CD4-positive, alpha-beta T cell treated with Interleukin-4 for 4 hours (primary cell): ENCODE measurements at places on chromosomes 1 and 21.

- no peak for DNase-seq
Observed at GRCh38 chr1:1082776-1083415, 8.8 kb upstream of the RNF223 start.

DNA sequence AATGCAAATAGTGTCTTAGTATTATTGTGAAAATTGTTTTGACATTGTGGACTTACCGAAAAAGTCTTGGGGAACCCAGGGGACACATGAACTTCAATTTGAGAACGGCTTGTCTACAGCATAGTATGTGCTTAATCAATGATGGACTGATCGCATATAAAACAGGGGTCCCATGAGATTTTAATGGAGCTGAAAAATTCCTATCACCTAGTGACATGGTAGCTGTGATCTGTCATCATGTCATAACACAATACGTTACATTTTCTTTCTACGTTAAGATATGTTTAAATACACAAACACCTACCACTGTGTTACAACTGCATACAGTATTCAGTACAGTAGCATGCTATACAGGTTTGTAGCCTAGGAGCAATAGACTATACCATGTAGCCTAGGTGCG lies 153.3 kb upstream of the FOXD3 start:
- no peak for DNase-seq

- no peak for DNase-seq
Observed at GRCh38 chr21:46229133-46229922, 754 bp upstream of the LSS start.

DNA sequence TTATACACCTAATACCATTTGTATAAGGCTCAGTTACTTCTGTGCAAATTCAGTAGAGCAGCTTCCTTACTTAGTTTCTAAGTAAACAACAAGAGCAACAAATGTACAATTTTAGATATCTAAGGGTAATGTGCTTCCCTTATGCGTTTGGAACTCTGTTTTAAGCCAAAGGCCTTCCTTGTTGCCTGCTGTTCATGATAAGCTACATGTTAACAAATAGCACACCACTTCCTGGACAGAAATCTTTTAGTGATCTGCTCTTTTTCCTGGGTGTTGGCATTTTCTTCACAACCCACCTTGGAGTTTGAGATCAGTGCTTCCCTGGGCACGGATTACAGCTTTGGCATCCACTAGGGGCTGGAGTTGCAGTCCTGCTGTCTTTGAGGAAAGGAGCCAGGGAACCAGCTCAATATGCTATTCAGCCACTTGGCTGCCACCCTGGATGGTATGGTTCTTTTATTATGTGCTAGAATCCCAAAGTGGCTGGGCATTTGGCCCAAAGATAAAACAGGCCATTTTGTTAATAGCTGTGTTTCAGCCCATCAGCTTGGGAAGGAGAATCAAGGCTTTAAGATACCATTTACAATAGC lies 55.6 kb upstream of the ADAR start:
- no peak for DNase-seq

DNA sequence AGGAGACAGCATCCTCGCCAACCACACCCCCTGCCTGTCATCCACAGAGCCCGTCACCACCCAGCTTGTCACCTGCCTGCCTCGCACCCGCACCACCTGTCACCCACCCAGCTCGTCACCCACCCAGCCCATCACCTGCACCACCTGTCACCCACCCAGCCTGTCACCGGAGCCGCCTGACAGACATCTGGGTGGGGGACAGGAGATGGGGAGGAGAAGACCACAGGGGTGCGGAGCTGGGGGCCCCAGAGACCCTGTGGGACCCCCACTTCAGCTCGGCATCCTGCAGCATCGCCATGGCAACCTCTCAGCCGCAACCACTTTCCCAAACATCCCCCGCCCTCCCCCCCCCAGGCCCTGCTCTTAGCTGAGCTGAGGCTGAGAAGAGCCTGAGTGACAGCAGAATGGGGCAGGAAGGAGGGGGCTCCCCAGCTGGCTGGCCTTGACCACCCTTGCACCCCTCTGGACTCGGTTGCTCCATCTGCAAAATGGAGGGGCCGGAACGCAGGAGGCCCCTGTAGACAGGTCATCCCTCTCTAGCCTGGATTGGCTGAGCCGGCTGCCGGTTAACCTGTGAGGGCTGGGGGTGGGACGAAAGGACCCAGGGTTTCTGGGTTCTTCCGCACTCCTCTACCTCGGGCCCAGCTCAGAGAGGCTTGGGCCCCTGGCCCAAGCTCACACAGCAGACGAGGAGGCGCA lies 11.6 kb downstream of the AHDC1 start:
- DNase-seq, result no peak

DNA sequence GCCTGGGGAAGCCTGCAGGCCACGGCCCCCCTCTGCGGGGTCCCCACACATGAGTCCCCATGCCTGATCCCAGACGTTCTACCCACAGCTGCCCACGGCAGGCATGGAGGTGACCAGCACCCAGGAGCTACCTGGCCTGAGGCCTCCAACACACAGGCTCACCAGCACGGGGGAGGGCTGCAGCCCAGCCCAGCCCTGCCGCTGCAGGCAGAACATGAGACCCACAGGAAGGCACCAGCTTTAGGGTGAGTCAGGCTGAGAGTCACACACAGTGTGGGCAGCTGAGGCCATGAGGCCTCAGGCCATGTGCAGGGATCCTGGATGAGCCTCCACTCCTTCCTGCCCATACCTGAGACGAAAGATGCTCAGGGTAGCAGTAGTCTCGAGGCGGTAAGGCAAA lies 121.1 kb downstream of the PSMG1 start:
- no peak for DNase-seq

DNA sequence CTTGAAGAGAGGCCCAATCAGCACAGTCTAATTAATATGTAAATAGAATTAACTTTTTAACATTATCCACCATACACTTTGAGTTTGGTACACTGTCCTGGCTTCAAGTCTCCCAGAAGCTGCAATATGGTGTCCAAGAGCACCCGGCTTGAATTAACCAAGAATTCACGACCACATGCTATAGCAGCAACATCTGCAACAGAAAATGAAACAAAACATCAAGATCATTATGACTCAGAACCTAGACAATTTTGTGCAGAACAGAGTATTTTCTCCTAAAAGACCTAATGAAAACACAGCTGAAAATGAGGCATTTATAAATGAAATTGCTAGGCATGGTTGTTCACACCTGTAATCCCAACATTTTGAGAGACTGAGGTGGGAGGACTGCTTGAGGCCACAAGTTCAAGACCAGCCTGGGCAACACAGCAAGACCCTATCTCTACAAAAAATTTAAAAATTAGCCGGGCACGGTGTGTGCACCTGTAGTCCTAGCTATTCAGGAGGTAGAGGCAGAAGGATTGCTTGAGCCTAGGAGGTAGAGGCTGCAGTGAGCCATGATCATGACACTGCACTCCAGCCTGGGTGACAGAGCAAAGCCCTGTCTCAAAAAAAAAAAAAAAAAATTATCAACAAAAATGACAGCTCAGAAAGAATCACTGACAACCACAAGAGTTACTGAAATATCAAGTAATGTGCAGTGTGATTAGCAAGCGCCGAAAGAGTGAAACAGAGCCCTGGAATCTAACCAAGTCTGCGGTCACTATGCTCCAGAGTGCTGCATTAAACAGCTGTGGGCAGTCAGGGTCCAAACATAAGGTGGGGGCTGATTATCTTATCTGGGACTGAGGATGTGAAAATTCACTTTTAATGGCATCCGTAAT lies 45.3 kb downstream of the HSF2BP start:
- DNase-seq, result no peak

- no peak for DNase-seq
Observed at GRCh38 chr1:6627031-6627430, 2.4 kb downstream of the THAP3 start.

DNA sequence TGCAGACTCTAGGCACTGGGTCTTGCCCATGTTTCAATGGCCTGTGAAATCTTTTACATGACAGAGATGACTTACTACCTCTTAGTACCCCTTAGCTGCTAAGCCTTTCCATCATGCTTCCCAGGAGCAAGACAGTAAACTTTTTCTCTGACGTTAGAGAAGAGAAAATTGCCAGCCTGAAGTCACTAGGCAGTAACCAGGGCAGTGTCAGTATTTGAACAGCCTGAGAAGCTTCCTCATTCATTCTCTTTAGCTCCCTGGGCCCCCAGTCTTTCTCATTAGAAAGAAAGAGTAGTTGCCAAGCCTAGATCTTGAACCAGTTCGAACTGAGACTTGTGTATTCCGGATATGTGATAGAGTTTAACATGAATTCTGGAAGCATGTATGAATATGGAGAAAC lies 99.2 kb downstream of the ERG start:
- no peak for DNase-seq

DNA sequence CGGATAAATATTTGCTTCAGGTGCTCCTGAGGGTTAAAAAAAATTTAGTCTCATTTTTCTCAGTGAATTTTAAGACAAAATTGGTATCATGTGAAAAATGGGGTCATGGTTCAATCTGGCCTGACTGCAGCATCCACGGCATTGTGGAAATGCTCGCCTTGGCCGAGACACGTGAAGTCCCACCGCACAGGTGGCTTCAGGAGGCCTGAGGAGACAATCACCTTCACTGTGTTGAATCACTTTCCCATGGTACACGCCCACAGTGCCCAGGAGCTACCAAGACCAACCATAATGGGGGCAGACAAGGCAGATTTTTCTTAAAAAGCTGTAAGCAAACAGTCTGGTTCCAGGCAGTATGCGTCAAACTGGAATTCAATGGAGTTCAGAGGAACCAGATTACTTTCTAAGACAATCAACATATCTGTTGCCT lies 11.0 kb upstream of the CPLANE2 start:
- DNase-seq, result no peak

- peak; percentile 31 for DNase-seq
Observed at GRCh38 chr1:161933592-161934588, 89.8 kb downstream of the OLFML2B start.

GRCh38 chr1:76278711-76279100 lies 204.2 kb downstream of the ST6GALNAC3 start:
- DNase-seq, result no peak

DNA sequence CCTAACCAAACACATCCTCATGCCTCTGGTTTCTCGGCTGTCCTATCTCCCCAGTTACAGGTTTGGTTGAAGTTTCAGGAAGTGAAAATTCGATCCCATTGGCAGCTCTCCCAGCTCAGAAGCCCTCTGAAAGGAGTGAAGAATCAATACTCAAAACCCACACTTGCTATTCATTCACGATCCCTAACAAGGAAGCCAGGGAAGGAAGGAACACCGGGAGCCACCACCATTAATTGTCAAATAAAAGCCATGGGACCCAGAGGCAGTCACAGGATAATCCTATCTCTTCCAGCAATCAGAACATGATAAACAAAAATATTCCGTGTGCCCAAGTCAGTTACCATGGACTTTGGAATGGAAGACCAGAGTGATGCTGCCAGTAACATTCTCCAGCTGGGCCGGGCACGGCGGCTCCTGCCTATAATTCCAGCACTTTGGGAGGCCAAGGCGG lies 7.0 kb downstream of the TMPRSS2 start:
- no peak for DNase-seq

- no peak for DNase-seq
Observed at GRCh38 chr21:37863842-37864241, 52.4 kb downstream of the KCNJ6 start.

GRCh38 chr1:103177108-103177775 lies 68.9 kb upstream of the COL11A1 start:
- DNase-seq, result no peak

DNA sequence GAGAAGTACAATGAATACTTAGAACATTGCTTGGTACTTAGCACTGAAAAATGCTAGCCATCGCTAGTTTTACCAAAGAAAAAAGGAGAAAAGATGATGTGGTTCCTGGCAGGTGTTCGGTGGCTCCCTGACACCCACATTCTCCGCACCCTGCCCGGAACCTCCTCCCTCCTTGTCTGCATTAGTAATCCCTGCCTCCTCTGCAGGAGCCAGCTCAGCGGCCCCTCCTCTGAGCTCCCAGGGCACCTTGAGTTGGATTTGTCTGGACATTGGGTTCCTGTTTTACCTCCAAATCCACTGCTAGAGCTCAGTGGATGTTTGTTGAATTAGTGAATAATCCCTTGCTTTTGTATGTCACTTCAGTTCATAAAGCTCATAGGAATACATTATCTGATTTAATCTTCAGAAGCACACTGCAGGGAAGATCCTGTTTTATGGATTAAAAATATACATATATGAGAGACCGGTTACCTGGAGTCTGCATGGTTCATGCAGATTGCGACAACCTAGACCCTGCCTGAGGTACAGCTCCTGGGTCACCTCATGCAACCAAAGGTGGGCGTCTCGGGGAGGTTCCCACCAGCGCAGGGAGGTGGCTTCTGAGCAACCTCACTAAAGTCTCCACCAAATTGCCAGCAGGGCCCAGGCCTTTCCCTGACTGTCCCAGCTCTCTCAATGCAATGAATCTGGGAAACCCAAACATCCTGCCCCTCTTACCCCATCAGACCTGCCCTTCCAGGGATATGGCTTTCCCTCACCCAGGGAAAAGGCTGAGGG lies 24.2 kb downstream of the PCAT6 start:
- peak; percentile 1 for DNase-seq

GRCh38 chr1:117590273-117590925 lies 15.4 kb upstream of the TENT5C start:
- no peak for DNase-seq

DNA sequence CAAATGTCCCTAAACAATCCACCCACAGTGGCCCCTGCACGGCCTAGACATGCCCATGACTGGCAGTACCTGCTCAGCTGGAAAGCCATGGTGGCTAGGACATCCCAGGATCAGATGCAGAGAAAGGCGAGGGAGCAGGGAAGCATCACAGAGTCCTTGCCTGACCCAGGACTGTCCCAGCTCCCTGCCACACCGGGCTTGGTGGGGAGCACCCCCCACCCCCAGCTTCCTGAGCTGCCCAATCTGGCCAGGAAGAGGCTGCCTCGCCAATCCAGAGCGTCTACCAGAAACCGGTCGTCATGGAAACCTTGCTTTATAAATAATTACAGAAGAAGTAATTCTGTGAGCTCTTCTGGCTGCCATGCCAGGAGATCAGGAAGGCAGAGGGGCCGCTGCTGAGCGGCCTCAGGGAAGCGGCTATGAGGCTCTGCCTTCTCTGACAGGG lies 34.8 kb downstream of the ACOT7 start:
- DNase-seq, result peak; percentile 85

DNA sequence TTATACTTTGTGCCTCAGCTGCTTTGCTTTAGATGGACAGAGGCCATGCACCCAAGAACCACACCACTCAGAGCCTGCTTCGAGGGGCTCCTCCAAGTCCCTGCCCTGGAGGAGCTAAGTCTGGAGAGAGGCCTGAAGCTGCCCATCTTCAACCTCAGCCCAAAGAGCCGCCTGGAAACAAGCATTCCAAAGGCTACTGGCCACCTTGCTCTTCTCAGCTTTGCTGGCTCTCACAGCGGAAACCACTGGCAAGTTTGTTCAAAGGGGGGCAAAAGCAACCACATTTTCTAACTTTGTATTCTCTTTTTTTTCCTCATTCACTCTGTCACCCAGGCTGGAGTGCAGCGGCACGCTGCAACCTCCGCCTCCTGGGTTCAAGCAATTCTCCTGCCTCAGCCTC lies 23.2 kb downstream of the VPS26C start:
- DNase-seq, result no peak
